ENCODE measurements at places on chromosomes 5 and 9.

GRCh38 chr9:117678871-117679270 lies 25.3 kb upstream of the TLR4 start:
- no peak for DNase-seq

DNA sequence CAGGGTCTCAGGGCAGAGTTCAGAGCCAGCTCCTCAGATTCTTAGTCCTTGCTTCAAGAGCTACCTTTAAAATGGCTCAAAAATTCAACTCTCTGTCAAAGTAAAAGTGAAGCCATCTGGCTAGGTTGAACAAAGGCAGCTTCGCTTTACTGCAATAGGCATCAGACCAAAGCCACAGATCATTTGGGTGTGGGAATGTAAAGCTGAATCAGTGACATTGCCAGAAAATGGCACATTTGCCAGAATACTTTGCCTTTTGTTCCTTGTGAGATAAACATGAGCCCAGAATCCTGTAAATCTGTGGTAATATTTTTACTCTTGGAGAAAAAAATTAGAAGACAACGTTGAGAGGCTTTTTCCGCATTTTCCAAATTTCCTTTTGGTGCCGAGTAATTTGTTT lies 210.5 kb downstream of the PALM2AKAP2 start:
- DNase-seq, result no peak

DNA sequence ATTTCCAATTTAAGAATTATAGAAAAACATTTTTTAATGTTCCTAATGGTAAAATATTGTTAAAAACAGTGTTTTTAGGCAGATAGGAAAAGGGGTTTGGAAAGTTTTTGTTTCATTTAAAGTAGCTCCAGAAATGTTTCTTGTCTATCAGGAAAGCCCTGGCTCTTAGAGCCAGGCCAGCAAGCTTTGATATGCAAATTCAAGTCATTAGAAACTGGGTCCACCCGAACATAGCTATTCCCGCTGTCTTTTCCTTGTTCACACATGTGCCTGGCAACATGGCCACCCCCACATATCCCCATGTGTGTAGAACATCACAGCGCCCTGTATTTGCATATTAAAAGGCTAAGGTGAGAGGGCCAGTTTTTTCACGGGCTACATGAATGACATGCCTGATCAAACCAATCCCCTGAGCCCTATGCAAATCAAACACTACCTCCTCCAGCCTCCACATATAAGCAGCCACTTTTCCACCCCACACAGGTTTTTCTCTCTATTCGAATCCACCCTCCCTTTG lies 925.3 kb upstream of the CDH10 start:
- no peak for DNase-seq

DNA sequence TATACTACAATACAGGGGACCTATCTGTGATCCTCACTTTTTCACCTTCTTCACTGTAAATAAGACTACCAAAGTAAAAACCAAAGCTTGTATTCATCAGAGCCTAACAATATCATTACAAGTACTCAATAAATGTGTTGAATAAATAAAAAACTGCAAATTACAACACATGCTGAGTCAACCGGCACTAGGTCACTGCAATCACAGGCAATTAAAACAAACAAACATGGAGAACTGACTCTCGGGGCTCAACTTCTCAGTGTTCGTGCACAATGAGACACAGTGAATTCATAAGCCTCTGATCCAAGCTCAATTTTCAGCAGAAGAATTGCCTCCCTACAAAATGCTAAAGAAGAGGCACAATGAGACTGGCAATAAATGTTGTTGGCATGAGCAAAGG lies 69.2 kb downstream of the CDK5RAP2 start:
- no peak for DNase-seq

DNA sequence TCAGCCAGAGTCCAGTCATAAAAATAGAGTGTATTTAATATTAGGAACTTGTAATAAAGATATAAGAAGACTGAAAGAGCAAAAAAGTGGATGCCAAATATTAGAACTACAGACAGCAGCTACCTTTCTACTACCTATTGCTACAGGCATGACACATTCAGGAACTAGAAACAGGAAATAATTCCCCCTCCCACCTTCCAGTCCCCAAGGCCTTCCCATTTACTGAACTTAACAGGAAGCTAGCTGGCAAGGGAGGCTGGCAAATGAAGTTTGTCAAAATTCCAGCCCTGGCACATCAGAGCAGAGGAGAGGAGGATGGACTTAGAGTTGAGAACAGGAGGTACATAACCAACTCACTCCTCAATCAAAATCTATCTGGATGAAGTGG lies 50.2 kb upstream of the RIC1 start:
- DNase-seq, result no peak

DNA sequence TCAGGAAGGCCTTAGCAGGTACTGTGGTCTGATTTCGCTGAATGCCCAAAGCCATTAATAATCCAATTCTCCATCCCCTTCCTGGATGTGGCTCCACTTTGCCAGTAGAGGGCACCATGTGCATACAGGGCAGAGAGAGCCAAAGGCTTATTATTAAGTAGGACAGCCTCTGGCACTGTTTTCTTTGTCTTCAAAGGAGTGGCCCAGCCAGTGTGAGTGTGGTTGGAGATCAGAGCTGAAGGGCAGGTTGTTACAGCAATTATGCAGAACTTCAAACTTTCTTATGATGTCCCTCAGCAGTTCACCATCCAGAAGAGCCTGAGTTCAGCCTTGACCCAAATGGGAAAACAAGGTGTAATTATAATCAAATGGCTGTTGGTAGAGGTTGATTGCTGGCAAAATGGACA lies 38.6 kb upstream of the CEMIP2 start:
- peak; percentile 46 for DNase-seq

DNA sequence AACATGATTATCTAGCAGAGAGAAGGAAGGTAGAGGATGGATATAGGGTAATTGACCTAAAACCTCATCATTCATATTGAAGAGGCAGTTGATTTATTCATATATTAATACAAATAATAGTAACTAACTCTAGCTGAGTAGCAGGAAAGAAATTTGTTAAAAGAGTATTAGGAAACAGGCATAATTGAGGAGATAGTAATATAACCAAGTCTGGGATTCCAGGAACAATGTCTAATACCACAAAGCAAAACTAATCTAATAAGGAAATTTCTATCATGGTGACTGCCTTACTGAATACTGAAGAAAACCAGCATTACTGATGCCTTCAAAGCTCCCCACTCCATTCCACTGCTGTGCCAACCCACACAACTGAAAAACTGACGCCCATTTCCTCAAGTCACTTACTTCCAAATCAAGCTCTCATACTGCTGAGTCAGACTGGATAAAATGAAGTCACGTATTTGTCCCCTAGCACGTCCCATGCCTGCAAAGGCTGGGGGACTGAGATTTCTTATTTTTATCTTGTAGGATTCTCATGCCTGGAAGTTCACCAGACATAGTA lies 153.9 kb downstream of the SMC2 start:
- no peak for DNase-seq

- no peak for DNase-seq
Measured at GRCh38 chr9:114429488-114429887, 41.7 kb upstream of the AKNA start.

- DNase-seq, result no peak
Measured at GRCh38 chr9:123296174-123296573, 27.8 kb upstream of the STRBP start.

- DNase-seq, result no peak
Measured at GRCh38 chr5:74888117-74888516, 21.9 kb upstream of the FAM169A start.

DNA sequence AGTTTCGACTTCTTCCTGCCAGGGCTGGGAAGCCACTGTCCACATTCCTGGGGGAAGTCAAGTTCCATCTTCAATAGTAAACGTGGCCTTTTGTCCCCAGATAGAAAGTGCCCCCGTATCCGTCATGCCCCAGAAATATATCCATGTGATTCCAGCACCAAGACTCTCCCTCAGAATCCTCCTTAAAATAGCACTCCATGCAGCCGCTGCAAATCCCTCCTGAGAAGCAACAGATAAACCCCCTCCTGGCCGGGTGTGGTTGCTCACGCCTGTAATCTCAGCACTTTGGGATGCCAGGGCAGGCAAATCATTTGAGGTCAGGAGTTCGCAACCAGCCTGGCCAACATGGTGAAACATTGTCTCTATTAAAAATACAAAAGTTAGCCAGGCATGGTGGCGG lies 126.1 kb downstream of the OLFM1 start:
- no peak for DNase-seq
